ENCODE measurements at places on chromosomes 2 and 18. TPM values are rescaled to one million over a fixed set of nuclear protein-coding genes. Genes with fewer than 3 reads are reported as not detected.

- H3K4me3 ChIP-seq, result peak overlapping the region; percentile 86
- no peak for DNase-seq
- H3K27me3 ChIP-seq, result no peaks in the 10 kb centered on the region
- no peaks in the 10 kb centered on the region for H3K4me1 ChIP-seq
- no peaks in the 10 kb centered on the region for H3K36me3 ChIP-seq
- peak overlapping the region; percentile 95 for H3K27ac ChIP-seq
Measured at GRCh38 chr2:65130664-65131175, 814 bp upstream of the RAB1A start.

DNA sequence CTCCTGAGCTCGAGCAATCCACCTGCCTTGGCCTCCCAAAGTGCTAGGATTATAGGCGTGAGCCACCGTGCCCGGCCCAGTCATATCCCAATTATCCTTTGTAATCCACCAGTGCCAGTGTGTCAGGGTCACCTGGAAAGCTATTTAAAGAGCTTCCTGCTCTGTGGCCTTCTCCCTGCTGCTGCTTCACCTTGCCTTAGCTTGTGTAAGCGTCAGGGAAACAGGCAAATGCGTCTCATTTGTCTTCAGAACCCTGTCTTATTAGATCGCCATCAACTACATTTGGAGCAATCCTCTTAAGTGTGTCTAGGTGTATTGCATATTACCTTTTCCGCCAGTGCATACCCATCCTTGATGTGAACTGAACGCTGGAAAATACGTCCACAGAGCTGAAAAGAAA is 10.2 kb downstream of the KIF5C start:
- no peaks in the 10 kb centered on the region for H3K4me1 ChIP-seq
- no peaks in the 10 kb centered on the region for H3K36me3 ChIP-seq
- no peak overlapping the region for H3K27ac ChIP-seq
- DNase-seq, result no peak
- no peak overlapping the region for H3K4me3 ChIP-seq

DNA sequence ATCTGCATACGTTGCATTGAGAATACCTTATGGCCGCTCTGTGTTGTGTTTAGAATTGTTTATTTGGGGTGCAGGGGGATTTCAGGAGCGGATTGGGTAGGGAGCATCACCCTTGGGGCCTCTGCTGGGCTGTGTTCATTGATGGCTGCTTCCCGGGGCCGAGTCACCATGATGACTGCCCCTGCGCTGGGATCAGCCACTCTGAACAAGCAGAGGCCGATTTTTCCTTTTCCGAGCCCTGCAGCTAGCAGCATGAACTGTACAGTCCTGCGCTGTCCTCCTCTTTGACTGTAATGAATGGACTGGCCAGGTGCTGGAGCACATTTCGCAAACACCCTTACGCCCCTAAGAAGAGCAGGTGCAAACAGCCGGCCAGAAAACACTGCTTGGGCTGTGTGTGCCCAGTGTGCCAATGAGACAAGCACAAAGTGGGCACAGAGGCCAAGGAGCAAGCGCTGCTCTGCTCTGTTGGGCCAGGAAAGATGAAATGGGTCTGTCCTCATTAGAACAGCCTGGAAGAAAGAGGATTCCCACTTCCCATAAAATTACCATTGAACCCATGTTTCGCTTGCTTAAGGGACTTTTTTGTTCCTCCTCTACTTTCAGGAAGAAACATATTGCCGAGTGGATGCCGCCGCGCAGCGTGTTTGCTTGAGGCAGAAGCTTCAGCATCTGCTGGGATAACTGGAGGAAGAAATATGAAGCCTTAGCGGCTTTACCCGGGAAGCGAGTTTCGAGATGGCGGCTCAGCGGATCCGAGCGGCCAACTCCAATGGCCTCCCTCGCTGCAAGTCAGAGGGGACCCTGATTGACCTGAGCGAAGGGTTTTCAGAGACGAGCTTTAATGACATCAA is 82.7 kb downstream of the SH3BP4 start:
- H3K4me3 ChIP-seq, result no peak overlapping the region
- H3K27ac ChIP-seq, result no peak overlapping the region
- H3K4me1 ChIP-seq, result no peaks in the 10 kb centered on the region

DNA sequence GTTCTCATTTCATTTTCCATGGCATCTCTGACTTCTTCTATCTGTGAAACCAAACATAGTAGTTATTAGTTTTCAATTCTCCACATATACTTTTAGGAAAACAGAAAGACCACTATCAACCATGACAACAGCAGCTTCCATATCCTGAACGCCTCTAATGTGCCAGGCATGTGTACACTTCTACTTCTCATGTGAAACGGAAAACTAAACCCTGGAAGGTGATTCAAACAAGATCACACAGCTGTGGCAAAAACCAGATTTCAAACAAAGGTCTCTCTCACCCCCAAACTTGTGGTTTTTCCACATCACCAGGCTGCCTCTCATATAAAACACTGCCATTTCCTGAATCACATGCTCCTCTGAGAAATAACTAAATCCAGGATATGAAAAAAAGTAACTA is 41.8 kb downstream of the PTCD3 start:
- peaks cover 66% of the 10 kb centered on the region for H3K36me3 ChIP-seq
- DNase-seq, result no peak
- no peaks in the 10 kb centered on the region for H3K4me1 ChIP-seq
- H3K4me3 ChIP-seq, result no peak overlapping the region

DNA sequence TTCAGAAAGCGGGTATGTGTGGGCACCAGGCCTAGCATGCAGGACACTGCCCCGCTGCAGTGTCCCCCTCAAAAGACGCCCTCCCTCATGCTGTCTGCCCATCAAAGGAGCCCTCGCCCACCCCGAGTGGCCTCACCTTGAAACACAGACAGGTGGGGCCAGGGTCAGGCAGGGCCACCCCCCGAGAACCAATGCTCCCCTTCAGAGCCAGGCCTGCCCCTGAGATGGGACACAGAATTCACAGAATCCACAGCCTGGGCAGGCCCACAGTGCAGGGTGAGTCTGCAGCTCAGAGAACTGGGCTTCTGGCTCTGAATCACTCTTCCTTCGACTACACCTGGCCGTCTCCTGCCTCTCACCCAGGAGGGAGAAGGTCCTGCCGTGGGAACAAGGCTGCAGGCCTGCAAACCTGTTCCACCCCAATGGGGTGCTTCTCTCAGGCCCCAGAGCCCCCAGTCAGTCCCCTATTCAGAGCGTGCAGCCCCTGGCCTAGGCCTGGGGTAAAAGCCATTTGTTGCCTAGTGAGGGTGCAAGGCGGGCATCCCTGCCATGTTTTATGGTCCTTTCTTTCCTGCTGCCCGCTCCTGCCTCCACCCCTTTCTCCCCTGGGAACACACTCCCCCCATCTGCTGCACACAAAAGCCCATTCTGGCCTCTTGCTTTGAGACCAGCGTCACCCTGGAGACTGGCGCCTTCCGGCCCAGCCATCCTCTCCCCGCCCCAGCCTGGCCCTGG is 11.3 kb upstream of the ARHGEF4 start:
- H3K4me1 ChIP-seq, result no peaks in the 10 kb centered on the region
- no peak for DNase-seq
- no peak overlapping the region for H3K4me3 ChIP-seq
- no peak overlapping the region for H3K27ac ChIP-seq

DNA sequence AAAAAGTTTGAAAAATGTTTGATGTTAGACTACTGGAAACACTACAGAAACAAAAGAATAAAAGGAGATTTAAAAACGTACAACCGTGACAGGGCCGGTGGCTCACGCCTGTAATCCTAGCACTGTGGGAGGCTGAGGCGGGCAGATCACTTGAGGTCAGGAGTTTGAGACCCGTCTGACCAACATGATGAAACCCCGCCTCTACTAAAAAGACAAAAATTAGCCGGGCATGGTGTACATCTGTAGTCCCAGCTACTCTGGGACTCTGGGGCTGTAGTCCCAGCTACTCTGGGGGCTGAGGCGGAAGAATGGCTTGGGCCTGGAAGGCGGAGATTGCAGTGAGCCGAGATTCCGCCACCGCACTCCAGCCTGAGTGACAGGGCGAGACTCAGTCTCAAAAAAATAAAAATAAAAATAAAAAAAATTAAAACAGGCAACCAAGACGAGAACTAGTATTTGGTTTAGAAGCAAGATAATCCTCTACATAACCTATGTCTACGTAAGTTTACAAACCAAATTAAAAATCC is 5.8 kb downstream of the SP3 start:
- no peak overlapping the region for H3K4me3 ChIP-seq
- no peaks in the 10 kb centered on the region for H3K4me1 ChIP-seq
- H3K27me3 ChIP-seq, result no peaks in the 10 kb centered on the region
- H3K36me3 ChIP-seq, result peaks cover 18% of the 10 kb centered on the region

DNA sequence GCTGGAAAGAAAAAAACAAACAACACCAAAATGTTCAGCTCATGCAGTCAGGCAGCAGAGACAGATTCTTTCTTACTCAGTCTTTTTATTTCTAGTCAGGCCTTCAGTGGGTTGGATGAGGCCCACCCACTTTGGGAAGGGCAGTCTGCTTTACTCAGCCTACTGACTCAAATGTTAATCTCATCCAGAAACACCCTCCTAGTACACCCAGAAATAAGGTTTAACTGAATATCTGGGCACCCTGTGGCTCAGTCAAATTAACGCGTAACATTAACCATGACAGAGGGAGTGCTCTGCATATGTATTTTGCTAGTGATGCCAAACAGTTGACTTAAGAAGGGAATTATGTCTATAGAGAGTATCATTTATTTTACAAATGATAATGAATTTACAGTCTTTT is 401.6 kb downstream of the PARD3B start:
- no peaks in the 10 kb centered on the region for H3K27me3 ChIP-seq
- no peaks in the 10 kb centered on the region for H3K36me3 ChIP-seq
- H3K4me3 ChIP-seq, result no peak overlapping the region

GRCh38 chr2:217691920-217692666 is 310.7 kb downstream of the TNS1 start:
- H3K36me3 ChIP-seq, result no peaks in the 10 kb centered on the region
- H3K27me3 ChIP-seq, result no peaks in the 10 kb centered on the region
- H3K27ac ChIP-seq, result no peak overlapping the region
- no peak overlapping the region for H3K4me3 ChIP-seq

- no peaks in the 10 kb centered on the region for H3K36me3 ChIP-seq
- H3K4me3 ChIP-seq, result no peak overlapping the region
- H3K27ac ChIP-seq, result no peak overlapping the region
Measured at GRCh38 chr18:26745288-26746181, 120.0 kb downstream of the AQP4 start.

DNA sequence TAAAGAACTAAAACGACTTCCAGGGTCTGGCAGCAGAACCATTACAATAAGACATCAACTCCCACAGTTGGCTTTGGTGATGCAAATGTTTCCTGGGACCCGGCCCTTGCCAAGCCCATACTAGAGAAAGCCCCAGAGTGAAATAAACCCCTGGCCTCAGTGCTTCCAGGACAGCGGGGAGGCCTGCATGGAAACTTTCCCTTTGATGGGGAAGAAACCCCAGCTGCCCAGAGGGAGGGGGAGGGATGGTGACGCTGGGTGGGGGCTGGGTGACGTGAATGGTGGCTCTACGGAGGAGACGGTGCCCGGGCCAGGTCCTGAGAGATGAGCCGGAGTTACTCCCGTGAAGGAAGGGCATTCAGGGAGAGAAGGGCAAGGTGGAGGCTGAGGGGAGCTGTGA is 27.5 kb downstream of the INHBB start:
- no peaks in the 10 kb centered on the region for H3K36me3 ChIP-seq
- no peaks in the 10 kb centered on the region for H3K4me1 ChIP-seq
- no peak for DNase-seq
- no peak overlapping the region for H3K4me3 ChIP-seq

- H3K27me3 ChIP-seq, result no peaks in the 10 kb centered on the region
- DNase-seq, result no peak
- H3K4me3 ChIP-seq, result no peak overlapping the region
- peaks cover 3% of the 10 kb centered on the region for H3K4me1 ChIP-seq
- H3K36me3 ChIP-seq, result no peaks in the 10 kb centered on the region
Measured at GRCh38 chr2:9416962-9417316, 6.4 kb downstream of the ITGB1BP1 start.

- no peak overlapping the region for H3K4me3 ChIP-seq
- no peaks in the 10 kb centered on the region for H3K27me3 ChIP-seq
- DNase-seq, result no peak
- H3K27ac ChIP-seq, result peak overlapping the region; percentile 35
Measured at GRCh38 chr2:217652761-217653639, 349.8 kb downstream of the TNS1 start.

DNA sequence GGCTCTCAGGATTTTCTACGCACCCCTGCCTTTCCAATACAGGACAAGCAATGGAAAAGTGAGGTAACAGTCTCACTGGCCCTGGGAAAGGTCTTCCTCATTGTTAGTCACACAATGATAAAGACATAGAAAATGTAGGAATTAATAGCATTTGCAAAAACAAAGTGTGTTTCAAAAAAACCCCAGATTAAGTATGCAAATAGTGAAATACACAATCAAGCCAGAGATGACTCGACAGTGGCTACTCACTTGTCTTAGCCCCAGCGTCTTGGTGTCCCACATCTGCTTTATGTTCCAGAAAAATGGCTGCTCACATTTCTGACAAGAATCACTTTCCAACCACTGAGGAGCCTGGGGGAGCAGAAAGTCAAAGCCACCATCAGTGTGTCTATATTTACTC is 47.0 kb upstream of the AP1S3 start:
- DNase-seq, result no peak
- no peaks in the 10 kb centered on the region for H3K27me3 ChIP-seq
- H3K4me3 ChIP-seq, result no peak overlapping the region
- H3K36me3 ChIP-seq, result peaks cover 26% of the 10 kb centered on the region
- H3K27ac ChIP-seq, result no peak overlapping the region

- peak; percentile 21 for DNase-seq
- no peaks in the 10 kb centered on the region for H3K36me3 ChIP-seq
- H3K27ac ChIP-seq, result no peak overlapping the region
Measured at GRCh38 chr2:105125428-105125827, 87.6 kb downstream of the MRPS9 start.

DNA sequence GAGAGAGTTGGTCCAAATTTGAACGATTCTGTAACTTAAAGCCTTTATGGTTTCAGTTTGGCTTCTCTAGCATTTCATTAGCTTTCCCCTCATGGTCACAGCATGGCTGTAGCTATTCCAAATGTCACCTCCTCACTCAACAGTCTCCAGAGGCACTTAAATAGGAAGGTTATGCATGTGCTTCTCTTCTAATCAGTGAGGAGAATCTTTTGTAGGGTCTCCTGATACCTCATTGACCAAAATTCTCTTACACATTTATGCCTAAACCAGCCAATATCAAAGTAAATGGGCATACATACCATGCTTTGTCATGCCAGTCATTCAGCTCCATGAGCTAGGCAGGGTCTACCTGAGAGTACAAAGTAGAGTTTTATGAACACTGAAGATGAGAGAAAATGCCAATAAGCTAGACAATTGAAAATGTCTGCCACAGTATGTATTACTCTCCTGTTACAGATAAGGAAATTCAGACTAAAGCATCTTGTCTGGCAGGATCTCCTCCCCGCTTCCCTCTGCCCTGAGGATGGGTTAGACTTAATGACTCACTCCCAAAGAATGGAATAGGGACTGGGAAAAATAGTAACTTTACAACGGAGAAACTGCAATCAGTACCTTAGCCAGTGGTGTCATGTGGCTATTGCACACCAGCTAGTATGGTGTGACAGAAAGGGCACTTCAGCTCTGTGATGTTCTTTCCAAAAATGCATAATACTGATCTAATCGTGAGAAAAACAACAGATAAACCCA is 15.4 kb downstream of the DSG2 start:
- no peaks in the 10 kb centered on the region for H3K36me3 ChIP-seq
- no peak overlapping the region for H3K27ac ChIP-seq
- DNase-seq, result no peak

- H3K4me3 ChIP-seq, result no peak overlapping the region
- no peak overlapping the region for H3K27ac ChIP-seq
Measured at GRCh38 chr2:189951791-189952535, 110.6 kb downstream of the MSTN start.

- no peak overlapping the region for H3K27ac ChIP-seq
- no peak overlapping the region for H3K4me3 ChIP-seq
- DNase-seq, result no peak
- H3K27me3 ChIP-seq, result no peaks in the 10 kb centered on the region
Measured at GRCh38 chr18:515156-515815, 14.8 kb upstream of the COLEC12 start.

Gene MPP4
- 0.19 TPM for total RNA-seq

Gene SERPINB2
- total RNA-seq, result not detected

Gene FBXO48
- 1.3 TPM for total RNA-seq

Gene SH2D6
- 0.98 TPM for total RNA-seq

Gene IRS1
- total RNA-seq, result 13.4 TPM
